ENCODE measurements at places on chromosomes 16 and 17.

GRCh38 chr17:50482516-50482915, 3.9 kb downstream of the RSAD1 start:
- DNase-seq, result peak; percentile 74

DNA sequence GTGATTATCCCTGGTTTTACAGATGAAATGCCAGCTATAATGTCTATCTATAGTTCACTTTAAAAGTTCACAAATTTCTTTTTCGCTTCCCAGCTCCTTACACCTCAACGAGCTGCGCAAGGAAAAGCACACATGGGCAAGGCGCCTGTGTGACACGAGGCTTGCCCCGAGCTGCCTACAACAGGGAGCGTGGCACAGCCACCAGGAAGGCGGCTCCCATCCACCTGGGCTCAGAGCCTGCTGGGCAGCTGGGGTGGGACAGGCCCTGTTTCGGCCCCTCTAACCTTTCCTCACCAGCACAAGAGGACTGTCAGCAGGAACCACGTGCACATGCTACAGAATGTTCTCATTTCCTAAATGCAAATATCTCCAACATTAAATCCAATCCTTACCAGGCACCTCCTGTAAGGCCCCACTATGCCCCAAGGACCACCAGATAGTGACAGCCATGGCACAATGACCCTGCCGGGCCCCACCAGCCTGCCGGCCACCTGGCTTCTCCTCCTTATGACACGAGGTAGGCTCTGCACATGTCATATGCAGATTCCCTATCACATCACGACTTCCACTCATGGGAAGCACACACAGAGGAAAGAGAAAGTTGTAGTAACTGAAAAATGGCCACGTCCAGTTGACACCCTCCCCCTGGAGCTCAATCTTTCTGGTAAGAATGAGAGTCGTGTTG, 92.1 kb downstream of the ZNF778 start:
- DNase-seq, result no peak

DNA sequence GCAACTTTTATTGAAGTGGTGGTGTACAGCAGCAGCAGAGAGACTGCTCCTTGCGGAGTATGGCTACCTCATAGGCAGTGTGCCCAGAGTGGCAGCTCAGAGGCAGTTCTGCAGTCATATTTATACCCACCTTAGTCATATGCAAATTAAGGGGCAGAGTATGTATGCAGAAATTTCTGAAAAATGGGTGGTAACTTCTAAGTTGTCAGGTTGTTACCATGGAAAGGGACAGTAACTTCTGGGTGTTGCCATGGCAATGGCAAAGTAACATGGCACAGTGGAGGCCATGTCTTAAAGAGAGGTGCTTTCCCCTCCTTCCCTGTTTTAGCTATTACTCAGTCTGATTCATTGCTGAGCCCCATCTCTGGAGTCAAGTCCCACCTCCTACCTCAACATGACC, 53.4 kb downstream of the MEOX1 start:
- DNase-seq, result peak; percentile 1

DNA sequence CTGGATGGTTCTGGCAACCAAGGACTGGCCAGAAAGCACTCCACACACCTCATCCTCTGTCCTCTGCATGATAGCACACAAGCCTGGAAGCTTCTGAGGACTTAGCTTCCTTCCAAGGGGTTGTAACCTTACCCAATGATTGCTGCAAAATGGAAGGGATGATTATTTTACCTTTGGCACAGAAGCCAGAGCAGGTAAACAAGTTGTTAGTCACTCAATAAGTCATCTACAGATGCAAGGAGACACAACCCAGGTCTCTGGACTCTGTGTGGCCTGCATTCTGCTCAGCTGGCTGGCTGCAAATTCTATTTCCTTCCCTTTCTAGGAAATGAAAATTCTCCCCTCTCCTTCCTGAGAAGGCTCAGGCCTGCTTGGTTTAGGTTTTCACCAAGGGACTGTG, 26.7 kb upstream of the DYNLL2 start:
- no peak for DNase-seq

- DNase-seq, result peak; percentile 88
Measured at GRCh38 chr17:68435876-68436842, 21.1 kb downstream of the WIPI1 start.

GRCh38 chr17:16929757-16930520, 42.0 kb downstream of the TNFRSF13B start:
- DNase-seq, result no peak

- DNase-seq, result no peak
Measured at GRCh38 chr17:32960815-32961214, 30.8 kb upstream of the SPACA3 start.

DNA sequence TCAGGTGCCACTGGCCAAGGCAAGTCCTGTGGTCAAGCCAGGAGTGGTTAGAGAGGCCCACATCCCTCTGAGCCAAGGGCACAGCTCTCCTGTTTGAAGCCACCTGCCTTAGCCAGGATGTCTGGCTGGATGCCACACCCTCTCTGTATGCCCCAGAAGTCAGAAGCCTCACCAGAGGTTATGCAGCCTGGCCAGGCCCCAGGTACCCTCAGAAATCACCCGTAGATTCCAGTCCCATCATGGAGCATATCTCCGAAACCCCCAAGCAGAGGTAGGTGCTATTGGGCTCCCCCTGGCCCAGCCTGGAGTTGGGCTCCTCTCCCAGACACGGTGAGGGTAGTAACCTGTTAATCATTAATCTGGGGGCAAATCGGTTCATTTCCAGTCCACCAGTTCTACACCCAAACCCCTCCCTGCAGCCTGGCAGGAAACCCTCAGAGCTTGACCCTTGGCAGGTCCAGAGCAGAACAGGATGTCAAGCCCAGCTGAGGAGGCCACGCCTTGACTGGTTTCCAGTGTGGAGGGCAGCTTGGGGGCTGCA, 60.6 kb upstream of the TMEM97 start:
- no peak for DNase-seq

GRCh38 chr17:28747051-28747691, 3.4 kb downstream of the TRAF4 start:
- no peak for DNase-seq

GRCh38 chr16:11391576-11391975, 46.3 kb downstream of the RMI2 start:
- no peak for DNase-seq

DNA sequence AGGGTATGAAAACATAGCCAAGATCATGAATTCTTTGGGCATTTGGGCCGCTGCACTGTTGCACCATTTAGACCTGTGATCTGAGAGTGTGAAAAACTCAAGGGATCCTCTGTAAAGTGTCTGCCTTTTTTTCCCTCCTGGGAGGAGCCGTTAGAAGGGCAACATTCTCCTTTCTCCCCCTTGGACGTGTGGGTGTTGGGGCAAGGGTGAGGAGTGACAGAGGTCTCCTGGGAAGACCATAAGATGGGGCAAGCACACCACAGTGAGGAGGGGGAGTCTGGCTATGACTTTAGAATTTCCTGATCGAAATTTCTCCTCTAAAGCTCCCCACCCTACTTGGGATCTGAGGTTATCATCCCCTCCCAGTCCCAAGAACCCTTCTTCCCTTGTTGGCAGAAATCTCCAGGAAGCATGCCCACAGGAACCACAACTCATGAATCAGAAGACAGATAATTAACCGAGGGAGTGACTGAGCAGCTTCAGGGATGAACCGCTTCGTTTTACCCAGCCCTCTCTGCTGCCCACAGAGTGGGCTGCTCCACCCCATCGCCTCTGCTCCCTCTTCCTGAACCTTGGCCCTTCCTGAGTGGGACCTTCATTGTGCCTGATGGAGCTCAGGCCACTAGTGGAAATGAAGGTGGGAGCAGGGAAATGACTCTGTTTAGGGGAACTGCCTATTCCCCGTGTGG, 4.2 kb downstream of the ITGB3 start:
- no peak for DNase-seq

GRCh38 chr17:17387017-17387497, 83.9 kb downstream of the NT5M start:
- DNase-seq, result no peak

DNA sequence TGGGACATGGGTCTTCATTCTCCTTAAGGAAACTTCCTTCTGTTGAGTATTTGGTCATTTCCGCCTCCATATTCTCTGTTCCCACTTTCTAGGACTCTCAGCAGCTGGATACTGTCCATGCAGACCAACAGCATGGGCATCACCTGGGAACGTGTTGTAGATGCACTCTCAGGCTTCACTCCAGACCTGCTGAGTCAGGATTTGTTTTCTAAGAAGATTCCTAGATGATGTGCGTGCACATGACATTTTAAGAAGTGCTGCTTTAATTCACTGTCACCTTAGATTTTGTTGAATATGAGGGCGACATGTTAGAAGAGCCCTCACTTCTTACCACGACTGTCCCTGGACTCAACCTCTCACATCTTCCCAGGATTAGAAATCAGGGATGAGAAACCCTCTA, 10.0 kb upstream of the SDK2 start:
- DNase-seq, result no peak

DNA sequence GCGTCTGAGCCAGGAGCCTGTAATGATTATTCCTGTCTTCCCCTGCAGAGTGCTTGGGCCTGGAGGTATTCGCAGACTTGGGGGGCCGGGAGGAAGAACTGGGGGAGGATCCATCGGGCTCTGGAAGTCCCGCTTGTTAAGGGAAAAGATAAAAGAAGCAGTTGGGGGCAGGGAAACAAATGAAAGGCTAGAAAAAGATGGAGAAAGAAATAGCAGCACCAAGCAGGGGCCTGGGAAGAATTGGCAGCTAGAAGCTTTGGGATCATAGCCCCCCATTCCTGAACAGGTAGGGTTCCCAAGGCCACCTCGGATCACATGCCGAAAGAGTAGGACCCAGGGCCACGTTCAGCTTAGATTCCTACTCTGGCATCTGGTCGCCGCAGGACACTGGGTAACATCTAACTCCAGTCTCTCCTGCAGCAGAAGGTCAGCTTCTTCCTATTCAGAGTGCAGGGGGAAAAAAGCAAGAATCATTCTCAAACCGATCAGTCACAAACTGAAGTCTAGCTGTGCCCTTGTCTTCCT, 23.6 kb downstream of the ADAM11 start:
- no peak for DNase-seq

GRCh38 chr17:31002047-31002446, 31.2 kb downstream of the RNF135 start:
- no peak for DNase-seq

- no peak for DNase-seq
Measured at GRCh38 chr17:40291281-40291664, 3.6 kb downstream of the CDC6 start.

DNA sequence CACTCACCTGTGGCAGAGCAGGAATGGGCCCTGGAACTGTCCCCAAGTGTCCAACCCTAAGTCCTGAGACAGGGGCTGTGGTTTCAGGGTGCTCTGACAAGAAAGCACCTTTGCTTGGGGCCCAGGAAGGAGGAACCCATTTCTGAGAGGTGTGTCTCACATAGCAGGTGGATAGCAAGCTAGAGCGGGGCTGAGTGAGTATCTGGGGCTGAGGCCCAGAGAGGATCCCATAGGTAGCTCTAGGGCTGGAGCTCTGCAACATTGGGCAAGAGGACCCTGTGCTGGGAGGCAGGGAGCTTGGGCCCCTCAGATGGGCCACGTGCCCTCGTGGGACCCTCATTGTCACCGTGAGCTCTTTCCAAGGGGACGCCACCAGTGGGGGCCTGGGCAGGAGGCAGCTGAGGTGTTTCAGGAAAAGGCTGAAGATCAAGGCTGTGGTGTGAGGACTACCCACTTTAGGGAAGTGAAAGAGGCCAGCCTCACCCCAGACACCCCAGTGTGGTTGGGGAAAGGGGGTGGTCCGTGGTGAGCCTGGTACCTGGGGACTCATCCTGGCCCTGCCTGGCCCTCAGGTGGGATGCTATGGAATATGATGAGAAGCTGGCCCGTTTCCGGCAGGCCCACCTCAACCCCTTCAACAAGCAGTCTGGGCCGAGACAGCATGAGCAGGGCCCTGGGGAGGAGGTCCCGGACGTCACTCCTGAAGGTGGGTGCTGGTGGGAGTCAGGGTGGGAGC, 5.3 kb downstream of the DEF8 start:
- no peak for DNase-seq

DNA sequence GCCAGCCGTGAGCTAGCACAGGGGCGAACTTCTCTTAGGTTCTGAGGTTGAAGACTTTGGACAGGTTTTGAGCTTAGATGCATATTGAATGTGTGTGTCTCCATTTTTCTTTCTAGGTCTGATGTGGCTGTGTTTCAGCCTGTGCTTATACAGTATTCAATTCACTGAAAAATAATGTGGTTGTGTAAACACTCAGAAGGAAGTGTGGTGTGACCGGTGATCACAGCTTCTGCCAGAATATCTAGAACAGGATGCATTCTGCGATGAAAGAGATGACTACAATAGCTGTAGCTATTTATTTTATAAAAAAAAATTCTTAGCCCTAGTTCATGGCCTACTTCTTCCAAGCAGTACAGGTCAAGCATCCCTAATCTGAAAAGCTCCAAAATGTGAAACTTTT, 64.4 kb downstream of the MAP2K6 start:
- no peak for DNase-seq

DNA sequence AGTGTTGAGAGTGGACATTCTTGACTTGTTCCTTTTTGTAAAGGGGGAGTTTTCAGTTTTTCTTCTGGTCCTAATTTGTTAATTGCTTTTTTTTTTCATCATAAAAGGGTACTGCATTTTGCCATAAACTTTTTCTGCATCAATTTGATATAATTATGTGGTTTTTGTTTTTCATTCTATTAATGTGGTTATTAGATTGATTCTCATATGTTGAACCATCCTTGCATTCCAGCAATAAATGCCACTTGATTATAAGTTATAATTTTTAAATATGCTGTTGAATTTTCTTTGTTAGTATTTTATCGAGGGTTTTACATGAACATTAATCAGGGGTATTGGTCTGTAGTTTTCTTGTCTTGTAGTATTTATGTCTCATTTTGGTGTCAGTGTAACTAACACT, 87.2 kb upstream of the SMIM36 start:
- DNase-seq, result no peak

DNA sequence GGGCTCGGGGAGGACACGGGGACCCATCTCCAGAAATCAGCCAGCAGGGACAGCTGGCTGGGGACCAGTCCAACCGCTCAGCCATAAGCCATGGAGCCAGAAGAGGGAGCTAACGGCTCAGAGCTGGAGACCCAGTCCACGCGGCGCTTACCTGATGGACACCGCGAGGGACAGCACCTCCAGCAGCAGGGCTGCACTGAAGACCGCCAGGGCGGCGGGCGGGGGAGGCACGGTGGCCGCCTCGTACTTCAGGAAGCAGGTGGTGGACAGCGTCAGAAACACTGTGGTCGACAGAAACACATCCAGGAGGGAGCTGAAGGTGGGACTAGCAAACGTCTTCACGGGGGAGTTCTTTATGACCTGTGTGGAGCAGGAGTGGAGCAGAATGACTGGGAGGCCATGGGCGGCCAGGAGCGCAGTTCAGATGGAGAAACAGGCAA, 102.6 kb upstream of the CREBBP start:
- peak; percentile 43 for DNase-seq

- peak; percentile 87 for DNase-seq
Measured at GRCh38 chr17:80426671-80427326, 11.8 kb downstream of the ENDOV start.

- DNase-seq, result no peak
Measured at GRCh38 chr16:14672403-14672971, 21.6 kb downstream of the PLA2G10 start.

DNA sequence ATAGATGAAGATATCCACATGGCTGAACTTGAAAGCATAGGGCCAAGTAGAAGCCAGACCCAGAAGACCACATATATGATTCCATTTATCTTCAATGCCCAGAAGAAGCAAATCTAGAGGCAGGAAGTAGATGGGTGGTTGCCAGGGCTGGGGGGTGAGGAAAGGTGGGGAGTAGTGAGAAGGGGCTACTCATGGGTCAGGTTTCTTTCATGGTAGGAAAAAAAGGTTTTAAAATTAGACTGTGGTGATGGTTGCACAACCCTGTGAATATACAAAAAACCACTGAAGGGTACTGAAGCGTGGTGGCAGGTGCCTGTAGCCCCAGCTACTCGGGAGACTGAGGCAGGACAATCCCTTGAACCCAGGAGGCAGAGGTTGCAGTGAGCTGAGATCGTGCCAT, 5.4 kb downstream of the CD2BP2 start:
- DNase-seq, result no peak
